ENCODE measurements at places on chromosomes 5 and 9. TPM values are rescaled to one million over a fixed set of nuclear protein-coding genes. Genes with fewer than 3 reads are reported as not detected.

DNA sequence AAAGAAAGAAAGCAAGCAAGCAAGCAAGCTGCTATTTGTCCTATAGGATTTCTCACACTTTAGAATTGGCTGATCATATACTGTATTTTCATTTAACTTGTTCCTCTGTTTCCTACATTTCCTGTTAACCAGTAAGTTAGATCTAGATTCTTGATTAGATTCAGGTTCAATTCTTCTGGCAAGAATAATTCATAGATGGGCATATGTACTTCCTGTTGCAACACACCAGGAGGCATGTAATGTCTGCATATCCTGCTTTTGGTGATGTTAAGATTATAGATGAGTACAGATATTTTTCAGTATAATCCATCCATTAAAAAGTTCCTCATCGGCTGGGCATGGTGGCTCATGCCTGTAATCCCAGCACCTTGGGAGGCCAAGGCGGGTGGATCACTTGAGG is 10.8 kb upstream of the KIF27 start:
- no peak for DNase-seq

Gene NKD2
- total RNA-seq: 3.6 TPM

Gene NPR3
- total RNA-seq: 44.6 TPM

GRCh38 chr5:36619012-36619635 is 12.7 kb downstream of the SLC1A3 start:
- no peak for DNase-seq

DNA sequence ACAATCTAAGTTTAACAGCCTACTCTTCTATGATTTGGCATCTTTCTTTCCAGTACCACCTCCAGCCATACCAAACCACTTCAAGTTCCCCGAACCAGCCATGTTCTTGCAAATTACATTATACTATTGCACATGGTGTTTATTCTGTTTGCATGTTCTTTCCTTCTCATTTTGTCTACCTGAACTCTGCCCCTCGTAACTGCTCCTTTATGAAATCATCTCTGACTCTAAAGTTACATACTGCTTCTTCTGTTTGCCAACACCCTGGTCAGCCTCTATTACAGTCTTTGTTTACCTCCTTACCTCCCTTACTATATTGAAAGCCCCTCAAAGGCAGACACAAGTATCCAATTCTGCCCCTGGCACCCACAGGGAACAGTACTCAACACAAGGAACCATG is 6.0 kb downstream of the PPP6C start:
- no peak for DNase-seq

All from cardiac septum (tissue), 1 donor.